ENCODE measurements at places on chromosomes 12 and 14.

GRCh38 chr14:21748869-21749303 lies 75.3 kb upstream of the OR4E1 start:
- DNase-seq, result peak; percentile 33

- DNase-seq, result no peak
These were observed 435.4 kb downstream of the EGLN3 start for GRCh38 chr14:33515441-33515840.

DNA sequence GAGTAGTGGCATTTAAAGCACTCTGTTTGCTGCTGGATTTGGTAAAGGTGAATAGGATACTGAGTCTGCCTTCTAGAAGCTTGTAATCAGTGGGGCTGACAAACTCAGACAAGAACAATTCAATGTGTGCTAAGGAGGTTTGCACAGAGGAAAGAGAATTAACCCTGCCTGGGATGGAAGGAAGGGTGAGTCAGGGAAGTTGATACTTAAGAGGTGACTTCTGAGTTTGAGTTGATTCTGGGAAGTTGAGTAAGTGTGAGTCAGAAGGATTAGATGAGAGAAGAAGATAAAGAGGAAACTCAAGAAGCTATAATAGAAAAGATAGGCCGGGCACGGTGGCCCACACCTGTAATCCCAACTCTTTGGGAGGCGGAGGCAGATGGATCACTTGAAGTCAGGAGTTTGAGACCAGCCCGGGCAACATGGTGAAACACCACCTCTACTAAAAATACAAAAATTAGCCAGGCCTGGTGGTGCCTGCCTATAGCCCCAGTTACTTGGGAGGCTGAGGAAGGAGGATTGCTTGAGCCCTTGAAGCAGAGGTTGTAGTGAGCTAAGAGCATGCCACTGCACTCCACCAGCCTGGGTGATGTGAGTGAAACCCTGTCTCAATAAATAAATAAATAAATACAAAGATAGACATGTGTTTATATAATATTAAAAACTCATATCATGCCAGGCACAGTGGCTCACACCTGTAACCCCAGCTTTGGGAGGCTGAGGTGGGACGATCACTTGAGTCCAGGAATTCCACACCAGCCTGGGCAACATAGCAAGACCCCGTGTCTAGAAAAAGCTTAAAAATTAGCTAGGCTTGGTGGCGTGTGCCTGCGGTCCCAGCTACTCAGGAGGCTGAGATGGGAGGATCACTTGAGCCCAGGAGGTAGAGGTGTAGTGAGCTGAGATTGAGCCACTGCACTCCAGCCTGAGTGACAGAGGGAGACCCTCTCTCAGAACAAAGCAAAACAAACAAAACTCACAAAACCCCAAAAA lies 126.8 kb upstream of the CPM start:
- DNase-seq, result peak; percentile 55

DNA sequence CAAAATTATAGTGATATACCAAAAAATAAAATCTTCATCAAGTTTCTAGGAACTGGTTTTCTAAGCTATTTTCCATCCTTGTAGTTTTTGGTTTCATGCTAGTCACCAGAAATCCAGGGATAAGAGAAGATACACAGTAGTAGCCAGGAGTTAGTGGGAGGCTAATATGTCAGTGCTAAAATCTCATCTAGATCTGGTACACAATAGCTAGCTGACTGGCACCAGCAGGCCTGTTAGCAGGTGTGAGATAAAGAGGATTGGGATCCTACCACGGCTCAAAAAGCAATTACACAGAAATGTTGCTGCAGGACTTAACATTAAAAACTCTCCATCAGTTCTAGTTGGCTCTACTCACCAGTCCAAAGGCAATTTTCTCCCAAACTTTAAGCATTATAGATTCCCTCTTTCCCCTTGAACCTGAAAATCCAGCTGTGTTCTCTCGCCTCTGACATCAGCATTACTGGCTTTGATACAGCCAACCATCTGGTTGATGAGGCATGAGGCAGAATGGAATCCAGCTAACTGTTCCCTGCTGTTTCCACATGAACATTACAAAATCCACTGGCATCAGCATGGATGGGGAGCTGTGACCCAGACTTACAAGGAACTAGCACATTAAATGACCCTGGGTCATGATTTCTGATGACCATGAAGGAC lies 41.8 kb upstream of the CCDC196 start:
- no peak for DNase-seq

GRCh38 chr14:34693228-34693939 lies 21.0 kb downstream of the CFL2 start:
- DNase-seq, result no peak

GRCh38 chr12:123232472-123232806 lies 502 bp downstream of the MPHOSPH9 start:
- no peak for DNase-seq

DNA sequence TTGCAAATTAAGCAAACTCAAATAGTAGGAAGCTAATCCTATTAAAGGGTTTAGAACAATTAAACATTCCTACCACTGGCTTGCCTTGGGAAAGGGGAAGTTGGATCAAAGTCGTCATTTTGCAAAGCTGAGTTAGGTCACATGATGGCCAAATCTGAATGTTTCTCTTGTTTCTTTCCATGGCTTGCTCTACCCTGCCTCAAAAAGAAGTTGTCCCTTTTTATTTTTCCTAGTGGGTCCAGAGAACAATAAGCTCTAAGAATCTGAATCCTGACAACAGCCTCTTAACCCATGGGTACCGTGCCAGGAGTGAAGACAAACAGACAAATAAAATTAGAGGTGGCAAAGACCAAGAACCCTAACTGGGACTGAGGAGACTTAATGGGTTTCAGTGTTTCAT lies 26.2 kb upstream of the NPFF start:
- DNase-seq, result no peak

DNA sequence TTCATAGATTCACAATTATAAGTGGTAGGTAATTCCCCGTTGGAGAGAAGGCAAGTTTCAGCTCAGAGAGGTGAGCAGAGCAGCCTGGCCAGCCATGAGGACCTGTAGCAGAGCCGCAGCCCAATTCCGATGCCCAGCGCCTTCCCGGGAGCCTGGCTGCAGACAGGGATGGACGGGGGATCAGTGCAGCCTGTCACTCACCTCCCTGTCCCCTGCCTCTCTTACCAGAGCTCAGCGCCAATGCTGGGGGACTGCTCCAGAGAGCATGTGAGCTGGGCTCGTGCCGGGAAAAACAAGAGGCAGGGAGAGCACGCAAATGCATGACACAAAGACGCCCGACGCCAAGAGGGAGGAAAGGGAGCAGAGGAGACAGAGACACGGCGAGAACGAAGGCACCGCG lies 231.9 kb downstream of the BCL11B start:
- no peak for DNase-seq

DNA sequence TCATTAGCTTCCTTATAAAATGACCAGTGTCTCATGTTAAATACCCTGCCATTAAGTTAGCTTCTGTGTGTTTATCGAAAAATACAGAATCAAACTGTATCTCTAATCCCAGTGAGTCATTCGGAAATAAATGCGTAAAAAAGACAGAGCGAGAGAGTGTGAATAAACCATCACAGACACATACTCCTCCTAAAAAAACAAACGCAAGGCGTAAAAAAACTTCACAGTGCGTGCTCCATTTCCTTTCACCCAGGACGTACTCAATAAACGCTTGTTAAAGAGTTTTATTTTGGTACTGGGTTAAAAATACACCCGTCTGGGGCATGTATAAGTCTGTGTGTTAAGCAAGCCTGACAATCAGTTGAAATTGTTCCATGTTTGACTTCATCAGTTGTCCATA lies 58.8 kb upstream of the ISM2 start:
- no peak for DNase-seq

GRCh38 chr12:3453990-3454680 lies 36.9 kb upstream of the PRMT8 start:
- peak; percentile 93 for DNase-seq

GRCh38 chr12:44571006-44571550 lies 305.0 kb downstream of the NELL2 start:
- peak; percentile 3 for DNase-seq

GRCh38 chr12:84704856-84705255 lies 207.7 kb downstream of the SLC6A15 start:
- DNase-seq, result no peak

- DNase-seq, result no peak
These were observed 2.9 kb upstream of the SRGAP1 start for GRCh38 chr12:63841571-63841970.

DNA sequence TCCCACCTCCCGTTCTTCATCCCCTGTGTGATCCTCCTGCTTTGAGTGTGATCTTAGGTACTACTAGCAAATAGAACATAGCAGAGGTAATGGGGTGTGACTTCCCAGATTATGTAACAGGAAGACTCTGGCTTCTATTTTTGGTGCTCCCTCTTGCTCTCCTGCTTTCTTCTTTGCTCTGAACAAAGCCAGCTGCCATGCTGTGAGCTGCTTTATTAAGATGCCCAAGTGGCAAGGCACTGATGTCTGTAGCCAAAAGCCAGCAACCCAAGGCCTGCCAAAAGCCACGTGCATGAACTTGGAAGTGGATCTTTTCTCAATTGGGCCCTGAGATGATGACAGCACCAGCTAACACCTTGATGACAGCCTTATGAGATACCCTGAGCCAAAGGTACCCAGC lies 5.8 kb upstream of the MFAP5 start:
- no peak for DNase-seq

GRCh38 chr12:108712165-108712924 lies 19.0 kb downstream of the CORO1C start:
- no peak for DNase-seq

DNA sequence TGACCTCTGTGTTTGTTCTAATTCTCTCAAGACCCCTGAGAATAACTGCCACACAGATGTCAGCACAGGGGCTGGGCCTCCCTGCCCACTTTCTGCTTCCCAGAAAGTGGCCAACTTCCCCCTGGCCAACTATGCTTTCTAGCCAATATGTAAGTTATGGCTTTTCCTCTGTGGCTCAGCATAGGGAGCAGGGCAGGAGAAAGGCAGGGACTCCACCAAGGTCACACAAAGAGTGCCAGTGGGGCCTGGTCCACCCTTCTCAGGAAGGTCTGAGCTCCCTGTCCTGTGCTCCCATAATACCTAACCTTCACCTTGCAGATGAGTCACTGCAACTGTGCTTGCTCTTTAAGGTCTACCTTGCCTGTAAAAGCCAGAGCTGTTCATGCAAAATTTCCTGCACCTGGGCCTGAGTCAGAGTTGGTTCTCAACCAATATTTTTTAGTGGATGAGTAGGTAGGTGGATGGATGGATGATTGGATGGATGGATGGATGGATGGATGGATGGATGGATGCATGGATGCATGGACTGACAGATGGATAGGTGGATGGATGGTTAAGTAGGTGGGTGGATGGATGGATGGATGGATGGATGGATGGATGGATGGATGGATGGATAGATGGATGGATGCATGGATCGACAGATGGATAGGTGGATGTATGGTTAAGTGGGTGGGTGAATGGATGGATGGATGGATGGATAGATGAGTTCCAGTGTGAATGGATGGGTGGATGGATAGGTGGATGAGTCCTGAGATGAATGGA lies 64.2 kb downstream of the DIO3 start:
- no peak for DNase-seq

- no peak for DNase-seq
These were observed 54.4 kb upstream of the PLEKHG7 start for GRCh38 chr12:92648242-92649031.

GRCh38 chr12:41362510-41362909 lies 174.4 kb downstream of the PDZRN4 start:
- DNase-seq, result no peak

DNA sequence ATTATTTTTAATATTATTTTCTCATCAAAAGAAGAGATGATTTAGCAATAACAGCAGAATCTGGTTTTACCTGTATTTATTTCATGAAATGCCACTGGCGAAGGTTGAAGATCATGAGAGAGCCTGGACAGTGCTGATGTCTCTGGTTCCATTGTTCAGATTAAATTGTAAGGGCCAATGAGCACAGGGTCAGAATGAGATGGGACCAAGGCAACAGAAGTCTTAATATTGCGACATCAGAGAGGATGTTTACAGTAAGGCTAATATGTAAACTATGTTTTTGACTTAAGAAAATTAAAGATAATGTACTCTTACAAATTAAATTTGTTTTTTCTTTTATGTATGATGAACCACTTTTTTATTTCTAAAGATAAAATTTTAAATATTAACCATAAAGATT lies 35.2 kb upstream of the KLRD1 start:
- no peak for DNase-seq

All from kidney glomerular epithelial cell (primary cell).